Inflammatory macrophage treated with lipopolysaccharide for 4 hours (primary cell): ENCODE measurements at places on chromosomes 5 and 9.

DNA sequence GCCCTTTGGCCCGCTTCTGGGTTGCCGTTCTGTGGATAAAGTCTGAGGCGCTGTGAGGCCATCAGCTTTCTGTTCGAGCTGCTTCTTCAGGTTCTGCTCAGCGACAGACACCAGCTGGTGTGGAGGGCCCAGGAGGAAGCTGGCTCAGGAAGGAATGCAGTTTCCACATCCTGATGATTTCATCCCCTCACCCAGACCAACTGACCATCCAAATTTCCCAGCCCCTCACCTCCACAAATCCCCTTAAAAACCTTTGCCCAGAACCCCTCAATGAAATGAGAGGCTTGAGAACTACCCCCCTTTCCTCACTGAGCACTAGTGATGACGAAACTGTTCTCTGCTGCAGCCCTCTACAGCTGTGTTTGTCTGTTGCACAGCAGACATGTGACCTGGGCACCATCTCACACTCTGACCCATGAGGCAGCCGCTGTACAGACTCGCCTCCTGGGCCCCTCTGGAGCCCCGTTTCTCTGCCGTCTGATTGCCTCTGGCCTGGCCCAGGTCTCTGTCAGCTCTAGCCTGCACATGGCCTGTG is 45.4 kb downstream of the SPATA31C2 start:
- DNase-seq, result peak; percentile 7

- DNase-seq, result no peak
Observed at GRCh38 chr5:125293223-125293622, 546.8 kb upstream of the ZNF608 start.

DNA sequence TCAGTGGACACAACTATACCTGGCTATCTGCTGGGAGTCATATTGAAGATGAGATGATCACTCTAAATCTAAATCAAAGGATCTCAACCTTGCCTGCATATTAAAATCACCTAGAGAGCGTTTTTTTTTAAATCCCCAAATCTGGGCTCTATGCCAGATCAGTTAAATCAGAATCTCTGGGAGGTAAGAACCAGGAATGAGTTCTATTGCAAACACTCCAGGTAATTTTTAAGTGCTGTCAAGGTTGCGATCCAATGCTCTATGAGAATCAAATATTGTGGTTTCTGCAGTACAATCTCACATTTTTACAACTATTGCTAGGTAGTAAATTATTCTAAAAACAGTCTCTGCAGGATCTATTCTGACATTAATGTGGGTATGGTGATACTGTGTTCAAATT is 202.3 kb upstream of the OR13F1 start:
- no peak for DNase-seq

GRCh38 chr9:113545068-113545467 is 81.5 kb downstream of the RGS3 start:
- no peak for DNase-seq

GRCh38 chr5:96144289-96144688 is 182.6 kb upstream of the ELL2 start:
- DNase-seq, result no peak

DNA sequence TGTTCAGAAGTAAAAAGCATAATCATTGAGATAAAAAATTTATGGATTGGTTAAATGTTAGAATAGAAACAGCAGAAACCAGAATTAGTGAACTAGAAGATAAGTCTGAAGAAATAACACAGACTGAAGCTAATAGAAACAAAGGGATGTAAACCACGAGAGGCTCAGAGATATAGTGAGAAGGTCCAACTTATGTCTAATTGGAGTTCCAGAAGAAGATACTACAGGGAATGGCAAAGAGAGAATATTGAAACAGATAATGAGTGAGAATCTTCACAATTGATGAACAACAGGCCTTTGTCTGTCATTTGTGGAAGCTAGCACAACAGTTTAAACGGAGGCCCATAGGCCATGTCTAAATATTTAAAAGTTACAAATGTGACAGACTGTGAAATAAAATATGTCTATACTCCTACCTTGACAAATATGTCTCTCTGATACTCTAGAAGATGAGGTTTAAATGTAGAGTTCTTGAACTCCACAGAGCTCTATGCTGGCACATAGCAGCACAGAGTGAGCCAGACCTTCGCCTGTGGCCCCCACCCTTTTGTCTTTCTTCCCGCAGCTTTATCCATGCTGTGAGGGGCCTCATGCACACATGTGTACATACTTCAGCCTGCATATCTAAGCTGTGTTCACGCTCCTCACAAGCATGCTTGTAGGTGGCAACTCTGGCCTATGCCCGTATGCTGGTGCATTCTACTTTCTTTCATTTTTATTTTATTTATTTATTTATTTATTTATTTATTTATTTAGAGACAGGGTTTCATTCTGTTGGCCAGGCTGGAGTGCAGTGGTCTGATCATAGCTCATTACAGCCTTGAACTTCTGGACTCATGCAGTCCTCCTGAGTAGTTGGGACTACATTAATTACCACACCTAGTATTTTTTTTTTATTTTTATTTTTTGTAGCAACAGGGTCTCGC is 45.0 kb upstream of the ABL1 start:
- no peak for DNase-seq

- DNase-seq, result no peak
Observed at GRCh38 chr9:116152941-116153764, 438 bp upstream of the PAPPA start.

DNA sequence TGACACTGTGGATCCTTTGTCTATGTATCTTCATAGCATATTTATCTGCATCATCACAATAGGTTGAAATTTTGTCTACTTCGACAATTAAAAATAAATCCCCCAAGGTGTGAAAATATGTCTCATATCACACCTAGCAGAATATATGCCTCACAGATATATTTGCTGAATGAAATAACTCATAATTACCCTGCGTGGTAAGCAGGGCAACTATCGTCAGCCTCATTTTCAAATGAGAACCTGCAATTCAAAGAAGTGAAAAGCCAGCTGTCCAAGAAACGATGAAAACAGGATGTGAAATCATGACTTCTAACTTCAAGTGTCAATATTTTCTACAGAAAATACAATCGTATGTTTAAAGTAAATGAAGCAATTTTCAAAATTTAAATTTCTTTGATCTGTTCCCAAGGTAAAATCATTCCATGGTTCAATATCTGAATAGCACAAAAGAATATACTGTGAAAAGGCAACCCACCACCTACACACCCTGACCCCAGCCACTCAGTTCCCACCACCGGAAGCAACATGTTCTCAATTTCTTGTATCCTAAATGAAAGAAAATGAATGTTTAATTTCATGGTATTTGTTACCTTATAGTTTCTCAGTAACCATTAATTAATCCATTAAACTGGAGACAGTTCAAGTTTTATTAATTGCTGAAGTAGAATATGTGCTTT is 57.1 kb downstream of the TBCA start:
- DNase-seq, result no peak

DNA sequence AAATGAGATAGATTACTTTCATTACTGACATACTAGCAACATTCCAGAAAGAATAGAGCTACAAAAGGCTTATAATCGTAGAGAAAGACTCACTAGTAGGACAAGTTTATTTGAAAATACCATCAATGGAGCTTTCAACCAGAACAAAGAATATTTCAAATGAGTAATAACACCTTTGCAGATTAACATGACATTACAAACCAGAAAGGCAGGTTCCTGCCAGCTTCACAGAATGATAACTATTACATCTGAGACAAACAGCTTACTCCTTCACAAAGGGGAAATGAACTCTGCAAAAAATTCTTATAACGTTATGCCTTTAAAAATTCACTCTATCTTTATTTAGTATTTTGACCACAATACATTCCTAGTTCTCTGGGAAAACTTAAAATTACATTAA is 103.1 kb downstream of the EPB41L4A start:
- DNase-seq, result no peak

GRCh38 chr5:90530736-90531487 is 1.5 kb upstream of the LYSMD3 start:
- DNase-seq, result no peak

GRCh38 chr9:75061169-75061568 is 26.8 kb downstream of the NMRK1 start:
- DNase-seq, result no peak

GRCh38 chr9:137048655-137049543 is 2.9 kb upstream of the NPDC1 start:
- DNase-seq, result no peak

DNA sequence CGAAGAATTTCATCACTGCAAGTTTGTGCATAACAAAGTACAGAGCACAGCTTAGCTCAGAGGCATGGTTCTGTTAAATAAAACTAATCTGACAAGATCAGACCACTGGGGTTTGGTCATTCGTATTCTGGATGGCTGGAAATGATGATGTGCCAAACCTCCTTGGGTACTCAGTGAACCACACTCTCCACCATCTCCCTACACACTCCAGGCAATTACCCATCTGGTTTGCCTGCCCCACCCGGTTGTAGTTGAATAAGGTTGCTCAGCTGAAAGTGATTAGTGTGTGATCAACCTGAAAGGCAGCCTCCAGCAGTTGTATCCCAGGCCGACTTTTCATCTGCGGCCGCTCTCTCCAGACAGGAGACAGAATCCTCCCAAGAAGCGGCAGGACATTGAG is 371.4 kb downstream of the TLE1 start:
- no peak for DNase-seq

DNA sequence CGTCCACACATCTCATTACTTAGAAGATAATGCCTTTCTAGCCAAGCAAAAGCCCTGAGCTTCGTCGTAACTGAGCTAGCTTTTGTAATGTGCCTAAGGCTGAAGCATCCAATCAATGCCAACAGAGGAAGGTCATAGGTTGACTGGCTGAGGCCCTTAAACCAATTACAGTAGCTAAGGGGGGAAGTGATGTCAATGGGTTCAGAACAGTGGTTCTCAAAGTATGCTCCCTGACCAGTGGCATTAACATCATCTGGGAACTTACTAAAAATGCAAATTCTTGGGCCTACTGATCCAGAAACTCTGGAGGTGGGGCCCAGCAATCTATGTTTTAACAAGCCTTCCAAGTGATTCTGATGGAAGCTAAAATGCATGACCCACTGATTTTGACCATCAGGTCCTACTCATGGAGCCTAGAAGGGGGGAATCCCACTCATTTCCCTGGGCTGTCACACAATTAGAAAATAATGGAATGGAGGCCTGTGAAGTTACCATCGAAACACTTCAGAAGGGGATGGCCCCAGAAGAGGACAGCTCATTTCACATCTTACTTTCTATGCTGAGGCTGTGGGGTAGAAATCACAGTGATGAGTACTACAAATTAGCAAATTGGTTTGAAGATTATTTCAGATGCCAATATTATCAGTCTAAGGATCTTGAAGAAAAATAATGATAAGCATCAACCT is 4.8 kb upstream of the VLDLR start:
- DNase-seq, result no peak

DNA sequence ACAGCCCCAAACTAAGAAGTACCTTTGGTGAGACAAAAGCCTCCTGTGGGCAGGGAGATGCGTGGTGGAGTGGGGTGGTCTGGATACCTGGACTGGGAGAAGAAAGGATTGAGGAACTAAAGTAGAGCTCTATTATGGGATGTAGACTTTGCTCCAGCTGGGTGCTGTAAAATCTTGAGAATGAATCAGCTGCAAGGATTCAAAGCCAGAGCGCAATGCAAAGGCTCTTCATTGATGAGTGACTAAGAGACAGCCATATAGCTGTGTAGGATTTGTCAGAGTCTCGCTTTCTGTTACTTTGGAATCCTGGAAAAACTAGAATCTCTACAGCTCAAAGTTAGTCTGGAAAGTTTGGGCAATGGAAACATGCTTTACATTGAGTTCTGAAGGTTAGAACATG is 159.9 kb downstream of the TAF11L14 start:
- DNase-seq, result no peak

GRCh38 chr9:124770359-124771020 is 621 bp downstream of the NR6A1 start:
- peak; percentile 24 for DNase-seq

GRCh38 chr5:121313886-121314285 is 537.8 kb upstream of the FTMT start:
- DNase-seq, result no peak

- DNase-seq, result no peak
Observed at GRCh38 chr5:73740274-73740790, 114.3 kb downstream of the ARHGEF28 start.

DNA sequence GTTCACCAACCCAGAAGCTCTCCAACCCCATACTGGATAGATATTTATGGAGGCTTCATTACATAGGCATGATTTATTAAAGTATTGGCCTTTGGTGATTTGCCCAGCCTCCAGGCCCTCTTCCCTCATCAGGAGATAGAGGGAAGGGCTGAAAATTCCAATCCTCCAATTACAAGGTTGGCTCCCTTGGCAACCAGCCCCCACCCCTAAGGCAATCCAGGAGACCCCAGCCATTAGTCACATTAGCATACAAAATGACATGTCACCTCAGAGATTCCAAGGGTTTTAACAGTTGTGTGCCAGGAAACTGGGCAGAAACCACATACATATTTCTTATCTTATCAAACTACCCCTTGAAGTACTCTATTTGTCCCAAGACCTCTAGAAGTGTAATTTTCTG is 210.0 kb downstream of the HINT1 start:
- no peak for DNase-seq

GRCh38 chr5:94389515-94389899 is 228.9 kb downstream of the KIAA0825 start:
- no peak for DNase-seq

GRCh38 chr9:79604921-79605562 is 33.3 kb downstream of the TLE4 start:
- no peak for DNase-seq

- DNase-seq, result no peak
Observed at GRCh38 chr5:82106756-82107155, 134.9 kb downstream of the ATG10 start.

DNA sequence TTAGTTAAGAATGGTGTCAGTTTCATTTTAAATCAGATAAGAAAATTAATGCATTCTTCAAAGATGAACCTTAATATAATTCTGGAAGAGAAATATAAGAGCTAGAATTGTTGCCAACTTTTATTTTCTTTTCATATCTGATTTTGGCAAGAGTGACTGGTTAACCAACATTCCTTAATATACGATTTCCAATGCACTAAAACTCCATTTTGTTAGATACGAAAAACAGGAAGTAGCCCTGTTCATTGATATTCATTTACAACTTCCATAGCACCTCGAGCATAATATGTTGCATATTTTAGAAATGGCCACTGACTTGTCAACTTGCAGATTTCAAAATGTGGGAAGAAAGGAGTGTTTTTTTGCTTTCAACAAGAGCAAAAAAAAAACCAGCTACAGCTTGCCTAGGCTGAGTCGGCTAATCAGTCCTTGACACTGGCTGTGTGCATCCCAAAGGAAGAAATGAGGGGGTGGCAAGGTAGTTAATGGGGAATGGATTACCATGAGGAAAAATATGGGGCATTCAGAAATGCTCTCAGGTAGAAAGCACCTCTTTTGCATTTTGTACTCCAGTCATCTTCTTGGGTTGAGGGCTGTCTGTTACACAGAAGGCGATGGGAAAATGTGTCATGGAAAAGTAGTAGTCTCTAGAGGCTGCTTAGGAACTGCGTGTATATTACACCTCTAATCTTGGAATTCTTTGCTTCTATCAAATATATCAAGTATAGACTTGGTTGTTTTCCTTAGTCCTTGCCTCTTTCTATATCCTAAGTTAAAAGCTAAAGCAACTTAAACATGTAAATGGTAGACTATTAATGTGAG is 3.9 kb downstream of the MAP3K1 start:
- peak; percentile 74 for DNase-seq
